ENCODE measurements at places on chromosomes 13 and 19. TPM values are rescaled to one million over a fixed set of nuclear protein-coding genes. Genes with fewer than 3 reads are reported as not detected.
A peak's percentile ranks its signal among the peaks of the same experiment; 100 is the strongest.

GRCh38 chr13:24149246-24150032, 11.1 kb upstream of the SPATA13 start:
- H3K4me1 ChIP-seq: peaks cover 17% of the 10 kb centered on the region
- H3K27ac ChIP-seq: peak overlapping the region; percentile 91
- DNase-seq: no peak
- no peak overlapping the region for H3K4me3 ChIP-seq
- H3K27me3 ChIP-seq: no peaks in the 10 kb centered on the region

Gene ZNF729
- total RNA-seq: not detected

DNA sequence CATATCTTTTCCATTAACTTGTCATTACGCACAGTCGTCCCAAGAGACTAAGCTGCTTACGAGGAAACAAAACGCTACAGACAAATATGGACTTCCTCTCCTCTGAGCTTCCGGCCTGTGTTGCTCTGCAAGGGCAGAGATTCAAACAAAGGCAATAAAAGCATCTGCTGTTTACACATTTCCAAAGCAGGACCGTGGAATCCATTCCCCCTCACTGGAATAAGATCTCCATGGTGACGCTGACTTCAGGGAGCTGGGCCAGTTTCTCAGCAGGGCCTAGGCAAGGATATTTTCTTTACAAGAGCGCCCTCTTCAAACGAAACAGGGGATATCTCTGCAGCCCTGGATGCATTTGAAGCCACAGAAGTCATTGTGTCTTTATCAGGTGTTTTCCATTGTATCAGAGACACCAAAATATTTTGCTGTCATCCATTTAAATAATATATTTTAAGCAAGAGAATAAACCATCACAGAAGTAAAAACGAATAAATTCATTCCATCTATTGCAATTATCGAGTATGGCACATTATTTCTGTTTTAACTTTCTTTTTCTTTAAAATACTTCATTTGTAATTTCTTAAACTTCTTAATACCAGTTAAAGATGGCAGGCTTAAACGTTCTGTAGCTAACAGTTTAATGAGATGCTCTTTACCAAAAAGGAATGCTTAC, 177.5 kb downstream of the DCLK1 start:
- H3K27ac ChIP-seq: no peak overlapping the region
- no peak overlapping the region for H3K4me3 ChIP-seq
- no peaks in the 10 kb centered on the region for H3K36me3 ChIP-seq
- DNase-seq: peak; percentile 79

Gene MBD3L4
- total RNA-seq: not detected

Gene CYP2A6
- total RNA-seq: not detected

GRCh38 chr13:66162470-66162869, 1067.7 kb downstream of the PCDH9 start:
- no peaks in the 10 kb centered on the region for H3K4me1 ChIP-seq
- H3K36me3 ChIP-seq: no peaks in the 10 kb centered on the region
- no peak for DNase-seq
- H3K4me3 ChIP-seq: no peak overlapping the region

GRCh38 chr19:39928357-39928725, 6.1 kb downstream of the FCGBP start:
- DNase-seq: no peak
- no peaks in the 10 kb centered on the region for H3K4me1 ChIP-seq
- H3K36me3 ChIP-seq: no peaks in the 10 kb centered on the region
- H3K27ac ChIP-seq: no peak overlapping the region

Gene METTL21C
- total RNA-seq: not detected

DNA sequence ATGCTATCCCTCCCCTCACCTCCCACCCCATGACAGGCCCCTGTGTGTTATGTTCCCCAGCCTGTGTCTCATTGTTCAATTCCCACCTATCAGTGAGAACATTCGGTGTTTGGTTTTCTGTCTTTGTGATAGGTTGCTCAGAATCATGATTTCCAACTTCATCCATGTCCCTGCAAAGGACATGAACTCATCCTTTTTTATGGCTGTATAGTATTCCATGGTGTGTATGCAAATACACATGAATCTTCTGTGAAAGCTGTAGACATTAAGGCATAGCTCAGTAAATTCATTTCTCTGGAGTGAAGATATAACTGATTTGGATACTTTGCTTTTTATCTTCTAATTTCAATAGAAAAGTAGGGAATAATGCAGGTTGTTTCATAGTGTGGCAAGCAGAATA, 125.8 kb upstream of the C1QTNF9B start:
- no peak for DNase-seq
- H3K4me1 ChIP-seq: no peaks in the 10 kb centered on the region
- no peaks in the 10 kb centered on the region for H3K36me3 ChIP-seq
- no peaks in the 10 kb centered on the region for H3K27me3 ChIP-seq
- no peak overlapping the region for H3K4me3 ChIP-seq

GRCh38 chr13:73055813-73056564, 2.8 kb upstream of the KLF5 start:
- peaks cover 37% of the 10 kb centered on the region for H3K4me1 ChIP-seq
- no peaks in the 10 kb centered on the region for H3K36me3 ChIP-seq
- peak; percentile 57 for DNase-seq
- no peaks in the 10 kb centered on the region for H3K27me3 ChIP-seq

GRCh38 chr19:44609219-44609618, 4.1 kb upstream of the IGSF23 start:
- H3K4me3 ChIP-seq: no peak overlapping the region
- peak overlapping the region; percentile 93 for H3K27ac ChIP-seq
- no peaks in the 10 kb centered on the region for H3K36me3 ChIP-seq

Gene TDRD12
- 0.09 TPM for total RNA-seq

DNA sequence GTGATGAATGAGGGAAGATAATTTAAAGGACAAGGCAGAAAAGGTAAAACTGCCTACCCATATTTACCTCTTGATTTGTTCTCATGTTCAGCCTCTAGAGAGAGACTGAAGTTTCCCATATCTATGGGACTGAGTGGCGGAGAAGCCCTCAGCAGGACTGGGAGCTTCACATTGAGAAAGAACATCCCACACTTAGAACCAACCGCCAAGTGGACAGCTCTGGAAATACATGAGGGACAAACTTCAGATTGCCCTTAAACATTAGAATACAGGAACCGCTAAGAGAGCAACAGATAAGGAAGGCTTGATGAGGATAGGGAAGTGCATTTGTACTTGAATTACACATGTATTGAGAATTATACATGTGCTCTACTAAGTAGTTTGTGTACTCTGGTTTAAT, 316.0 kb upstream of the MIR17HG start:
- H3K4me1 ChIP-seq: no peaks in the 10 kb centered on the region
- H3K4me3 ChIP-seq: no peak overlapping the region
- H3K36me3 ChIP-seq: no peaks in the 10 kb centered on the region
- no peak for DNase-seq
